ENCODE measurements at places on chromosomes 1 and 21.

DNA sequence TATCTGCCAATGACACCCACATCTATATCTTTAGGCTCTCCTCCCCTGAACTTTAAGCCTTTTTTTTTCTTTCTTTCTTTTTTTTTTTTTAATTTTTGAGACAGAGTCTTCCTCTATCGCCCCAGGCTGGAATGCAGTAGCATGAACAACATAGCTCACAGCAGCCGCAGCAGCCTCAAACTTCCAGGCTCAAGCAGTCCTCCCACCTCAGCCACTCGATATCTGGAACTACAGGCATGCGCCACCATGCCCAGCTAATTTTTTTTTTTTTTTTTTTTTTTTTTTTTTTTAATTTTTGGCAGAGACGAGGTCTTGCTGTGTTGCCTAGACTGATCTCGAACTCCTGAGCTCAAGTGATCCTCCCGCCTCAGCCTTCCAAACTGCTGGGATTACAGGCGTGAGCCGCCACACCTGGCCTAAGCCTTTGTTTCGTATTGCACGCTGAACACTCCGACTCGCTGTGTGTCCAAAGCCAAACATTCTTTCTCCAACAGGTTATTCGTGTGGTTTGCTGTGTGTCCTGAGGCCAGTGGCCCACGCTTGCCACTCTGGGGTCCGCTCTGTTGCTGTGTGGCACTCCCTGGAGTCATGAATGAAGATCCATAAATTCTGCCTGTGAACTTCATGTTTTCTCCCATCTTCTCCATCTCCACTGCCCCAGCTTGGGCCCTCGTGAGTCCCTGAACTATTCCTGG is 119.4 kb downstream of the CAMTA1 start:
- no peak for DNase-seq

- no peak for DNase-seq
These were observed 252.5 kb upstream of the C1orf105 start for GRCh38 chr1:172167796-172168596.

DNA sequence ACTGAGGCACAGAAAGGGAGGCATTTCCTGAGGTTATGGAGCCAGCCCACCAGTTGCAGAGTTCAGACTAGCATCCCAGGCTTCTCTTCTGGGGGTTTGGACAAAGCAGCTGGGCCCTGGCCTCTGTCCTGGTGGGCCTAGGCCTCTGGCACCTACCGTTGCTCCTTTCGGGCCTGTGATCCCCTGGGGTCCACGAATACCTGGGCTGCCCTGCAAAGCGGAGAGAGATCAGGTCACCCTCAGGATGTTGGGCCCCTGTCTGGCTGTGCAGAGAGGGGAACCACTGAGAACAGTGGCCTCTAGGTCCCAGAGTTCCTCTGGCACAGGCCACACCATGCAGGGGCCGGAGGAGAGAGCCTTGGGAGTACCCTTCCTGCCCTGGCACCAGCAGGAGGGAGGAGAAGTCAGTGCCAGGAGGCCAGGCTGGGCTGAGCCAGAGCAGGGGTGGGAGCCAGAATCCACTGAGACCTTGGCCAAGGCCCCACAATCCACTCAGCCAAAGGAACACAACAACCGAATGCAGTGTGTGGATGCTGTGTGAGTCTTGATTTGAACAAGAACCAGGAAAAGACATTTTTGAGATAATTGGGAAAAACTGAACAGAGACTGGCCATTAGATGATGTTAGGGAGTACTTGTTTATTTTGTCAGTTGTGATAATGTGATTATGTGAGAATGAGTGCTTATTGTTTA is 8.9 kb downstream of the COL9A2 start:
- no peak for DNase-seq

DNA sequence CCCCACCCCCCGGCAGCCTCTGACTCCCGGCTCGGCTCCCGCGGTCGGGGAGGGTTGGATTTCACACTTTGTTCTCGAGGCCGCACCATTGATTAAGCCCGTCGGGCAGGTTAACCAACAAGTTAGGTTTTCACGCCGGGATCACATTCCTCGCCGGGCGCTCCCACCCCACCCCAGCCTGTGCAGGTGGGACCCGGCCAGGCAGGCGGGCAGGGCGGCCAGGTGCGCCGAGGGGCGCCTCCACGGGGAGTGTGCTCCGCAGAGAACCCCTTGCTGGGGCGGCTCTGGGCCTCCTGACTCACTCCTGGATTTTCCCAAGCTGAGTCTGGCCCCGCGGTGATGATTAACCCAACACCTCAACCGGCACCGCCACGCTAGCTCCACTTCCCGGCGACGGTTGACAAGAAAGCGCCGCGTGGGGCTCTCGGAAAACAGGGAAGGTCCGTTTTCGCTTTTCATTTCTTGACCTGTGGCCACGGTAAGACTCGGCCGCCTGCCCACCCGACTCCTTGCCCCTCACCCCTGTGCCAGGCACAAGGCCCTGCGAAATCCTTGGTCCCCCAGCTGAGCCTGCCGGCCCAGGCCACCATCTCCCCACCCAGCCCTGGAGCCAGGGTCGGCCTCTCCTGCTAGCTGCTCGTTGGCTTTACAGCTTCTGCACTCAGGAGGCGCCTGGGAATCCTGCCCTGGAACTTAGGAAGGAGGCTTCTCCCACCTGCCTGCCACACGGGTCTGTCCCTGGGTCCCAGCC is 8.8 kb upstream of the TTLL10 start:
- no peak for DNase-seq

DNA sequence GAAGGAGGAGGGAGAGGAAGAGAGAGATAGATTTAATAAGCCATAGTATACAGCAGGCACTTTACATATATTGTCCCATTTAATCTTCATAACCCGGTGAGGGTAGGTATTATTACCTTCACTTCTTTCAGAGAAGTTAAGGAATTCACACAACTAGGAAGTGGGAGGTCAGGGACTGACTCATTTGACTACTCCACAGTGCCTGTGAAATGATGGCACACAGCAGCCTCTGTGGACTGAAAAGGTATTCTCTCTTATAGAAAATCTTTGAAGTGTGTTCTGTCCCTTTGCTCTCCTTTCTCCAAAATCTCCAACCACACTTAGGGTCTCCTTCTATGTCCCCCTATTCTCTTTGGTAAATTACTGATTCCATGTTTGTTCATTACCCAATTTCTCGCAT is 23.9 kb downstream of the PALMD start:
- no peak for DNase-seq

- DNase-seq = no peak
These were observed 463 bp downstream of the IL12RB2 start for GRCh38 chr1:67308136-67308535.

- DNase-seq = no peak
These were observed 37.7 kb downstream of the LHX8 start for GRCh38 chr1:75171876-75172275.

DNA sequence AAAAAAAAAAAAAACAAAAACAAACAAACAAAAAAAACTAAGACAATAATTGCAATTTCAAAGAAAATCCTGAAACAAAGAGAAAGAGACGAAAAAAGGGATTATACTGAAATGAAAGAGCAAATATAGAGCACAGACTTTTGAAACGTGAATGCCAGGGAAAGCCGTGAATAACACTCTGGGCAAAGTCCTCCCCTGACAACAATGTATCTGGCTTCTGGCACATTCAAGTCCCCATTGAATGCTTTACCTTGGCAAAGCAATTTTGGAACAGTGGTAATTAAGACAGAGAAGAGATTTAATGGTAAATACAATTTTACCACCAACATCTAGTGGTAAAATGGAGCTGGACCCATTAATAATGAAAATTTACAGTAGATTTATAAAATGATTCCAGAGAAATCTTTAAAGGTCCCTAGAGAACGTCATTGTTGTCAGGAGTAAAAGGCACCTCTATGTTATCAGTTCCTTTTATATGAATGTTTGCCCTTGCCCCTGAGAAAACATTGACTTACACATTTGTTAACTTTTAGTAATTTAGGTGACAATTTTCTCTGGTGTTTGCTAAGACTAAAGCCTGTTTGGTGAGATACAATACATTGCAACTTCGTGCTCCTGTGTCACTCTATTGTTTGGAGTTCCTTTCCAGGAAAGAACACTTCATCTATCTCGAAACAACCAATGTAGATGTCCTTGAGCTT is 89.7 kb downstream of the GREM2 start:
- DNase-seq = no peak

DNA sequence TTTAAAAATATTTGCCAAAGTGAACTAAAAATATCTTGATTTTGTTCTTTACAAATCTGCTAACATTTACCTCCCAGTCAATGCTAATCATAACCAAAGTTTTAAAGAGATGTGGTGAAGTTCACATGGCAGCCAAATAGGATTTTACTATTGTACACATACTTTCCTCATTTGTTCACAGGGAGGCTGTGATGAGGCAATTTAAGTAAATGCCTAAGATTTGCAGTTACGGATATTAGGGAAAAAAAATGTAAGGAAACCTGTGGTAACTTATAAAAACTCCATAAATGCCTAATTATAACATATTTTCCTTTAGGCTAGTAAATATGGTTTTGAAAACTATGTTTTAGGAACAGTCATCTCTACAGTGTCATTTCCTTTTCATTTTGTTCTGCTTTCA is 32.4 kb downstream of the RGS5 start:
- DNase-seq = no peak

- DNase-seq = no peak
These were observed at the start of gene PALMD for GRCh38 chr1:99645699-99646531. Gene PALMD, plus strand, starts transcription at chr1:99646113. Its CDS starts 205 bp downstream, at chr1:99646318.

GRCh38 chr1:109636201-109636952 is 16.7 kb downstream of the AMPD2 start:
- no peak for DNase-seq

DNA sequence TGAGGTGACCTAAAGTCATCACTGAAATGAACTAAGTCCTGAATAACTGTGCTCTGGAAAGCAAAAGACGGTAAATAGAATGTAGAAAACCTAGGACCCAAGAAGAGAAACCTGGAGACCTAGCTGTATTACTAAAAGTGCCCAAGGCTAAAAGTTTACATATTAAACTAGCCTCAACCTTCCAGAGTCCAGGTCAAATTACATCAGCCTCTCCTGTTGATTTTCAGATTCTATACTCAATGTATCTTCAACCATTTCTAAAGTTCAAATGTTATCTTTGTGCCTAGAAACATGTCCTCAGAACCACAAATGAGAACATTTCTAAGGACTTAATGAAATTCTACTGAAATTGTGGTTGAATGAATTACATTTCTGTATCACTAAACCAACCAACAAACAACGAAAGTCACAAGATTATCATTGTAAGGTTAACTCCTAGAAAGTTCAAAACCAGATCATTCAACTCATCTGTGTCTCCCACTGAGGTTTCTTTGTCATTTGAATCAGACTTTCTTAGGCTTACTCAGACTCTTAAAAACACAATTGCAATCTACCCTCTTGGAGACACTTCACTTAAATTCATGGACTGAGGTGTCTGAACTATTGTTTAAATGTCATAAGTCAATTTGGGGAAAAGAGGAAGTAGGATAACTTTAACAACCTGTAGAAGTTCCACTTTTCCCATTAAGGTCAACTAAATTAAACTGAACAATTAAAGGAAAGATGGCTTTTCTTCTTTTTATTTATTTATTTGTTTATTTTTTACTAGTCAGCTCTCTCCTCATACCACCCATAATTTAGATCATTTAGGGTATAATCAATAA is 207.7 kb downstream of the BARHL2 start:
- DNase-seq = no peak

DNA sequence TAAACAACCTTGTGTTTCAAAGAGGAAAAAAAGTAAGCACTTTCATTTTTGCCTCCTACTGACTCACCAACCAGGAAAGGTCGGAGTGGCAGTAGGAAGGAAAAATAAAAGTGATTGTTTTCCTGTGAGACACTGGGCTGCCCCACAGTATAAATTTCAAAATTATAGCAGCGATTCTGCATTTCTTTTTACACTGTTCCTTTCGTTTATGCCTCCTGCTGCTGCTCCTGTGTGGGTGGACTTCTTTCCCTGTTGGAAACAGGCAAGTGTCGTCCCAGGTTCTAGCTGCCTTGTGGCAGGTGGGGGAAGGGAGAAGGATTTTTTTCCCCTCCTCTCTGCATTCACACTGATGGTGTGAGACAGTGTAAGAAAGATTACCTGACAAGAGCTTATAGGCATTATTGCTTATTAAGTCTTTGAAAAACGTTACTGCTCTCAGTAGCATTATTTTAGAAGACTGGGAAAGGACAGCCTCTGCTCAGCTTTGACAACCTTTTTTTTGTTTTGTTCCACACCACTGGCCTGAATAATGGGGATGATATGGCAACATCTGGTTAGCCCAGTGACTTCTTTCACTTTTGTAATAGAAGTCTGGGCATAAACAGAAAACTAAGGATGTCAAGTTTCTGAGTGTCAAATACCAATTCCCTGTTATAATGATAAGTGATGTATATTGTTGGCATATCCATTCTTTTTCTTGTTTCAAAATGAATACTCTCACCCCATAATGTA is 77.9 kb downstream of the NEK7 start:
- DNase-seq = no peak

DNA sequence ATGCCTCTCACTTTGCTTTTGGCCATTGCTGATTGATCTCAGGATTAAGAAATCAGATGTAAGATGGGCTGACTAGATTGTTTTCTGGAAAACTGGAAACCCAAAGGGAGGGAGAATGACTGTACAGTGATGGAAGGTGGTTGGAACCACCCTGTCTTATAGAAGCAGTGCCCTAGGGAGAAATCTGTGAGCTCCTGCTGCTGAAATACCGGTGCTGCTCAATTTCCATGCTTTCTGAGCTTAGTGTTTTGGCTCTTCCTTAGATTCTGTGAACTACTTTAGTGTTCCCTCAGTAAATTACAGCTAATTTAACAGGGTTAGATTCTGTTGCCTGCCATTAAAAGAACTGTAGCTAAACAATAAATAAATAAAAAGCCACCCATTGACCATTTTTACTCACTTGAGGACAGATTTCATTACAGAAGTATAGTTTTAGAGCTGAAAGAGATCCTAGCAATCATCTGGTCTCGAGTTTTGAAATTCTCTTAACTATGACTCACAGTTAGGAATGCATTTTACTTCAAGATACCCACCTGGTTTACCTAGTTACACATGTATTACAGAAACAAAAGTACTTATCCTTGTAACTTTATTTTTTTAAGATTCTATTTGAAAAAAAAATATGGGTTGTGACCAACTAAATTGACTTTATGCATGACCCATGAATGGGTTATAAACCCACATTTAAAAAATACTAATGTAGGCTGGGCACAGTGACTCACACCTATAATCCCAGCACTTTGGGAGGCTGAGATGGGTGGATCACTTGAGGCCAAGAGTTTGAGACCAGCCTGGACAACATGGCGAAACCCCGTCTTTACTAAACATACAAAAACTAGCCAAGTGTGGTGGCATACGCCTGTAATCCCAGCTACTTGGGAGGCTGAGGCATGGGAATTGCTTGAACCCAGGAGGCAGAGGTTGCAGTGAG is 33.2 kb downstream of the CAMSAP2 start:
- DNase-seq = no peak

- no peak for DNase-seq
These were observed 76.7 kb upstream of the SCCPDH start for GRCh38 chr1:246647513-246647912.
